ENCODE measurements at places on chromosomes 5 and 9. TPM values are rescaled to one million over a fixed set of nuclear protein-coding genes. Genes with fewer than 3 reads are reported as not detected.

PCDHAC2 gene
- 2.3 TPM for total RNA-seq

PCDHA9 gene
- total RNA-seq = 0.48 TPM

GRCh38 chr5:22780756-22781155, 72.4 kb downstream of the CDH12 start:
- no peak overlapping the region for H3K27ac ChIP-seq
- H3K36me3 ChIP-seq = no peaks in the 10 kb centered on the region
- no peaks in the 10 kb centered on the region for H3K4me1 ChIP-seq
- H3K4me3 ChIP-seq = no peak overlapping the region
- no peak for DNase-seq

DNA sequence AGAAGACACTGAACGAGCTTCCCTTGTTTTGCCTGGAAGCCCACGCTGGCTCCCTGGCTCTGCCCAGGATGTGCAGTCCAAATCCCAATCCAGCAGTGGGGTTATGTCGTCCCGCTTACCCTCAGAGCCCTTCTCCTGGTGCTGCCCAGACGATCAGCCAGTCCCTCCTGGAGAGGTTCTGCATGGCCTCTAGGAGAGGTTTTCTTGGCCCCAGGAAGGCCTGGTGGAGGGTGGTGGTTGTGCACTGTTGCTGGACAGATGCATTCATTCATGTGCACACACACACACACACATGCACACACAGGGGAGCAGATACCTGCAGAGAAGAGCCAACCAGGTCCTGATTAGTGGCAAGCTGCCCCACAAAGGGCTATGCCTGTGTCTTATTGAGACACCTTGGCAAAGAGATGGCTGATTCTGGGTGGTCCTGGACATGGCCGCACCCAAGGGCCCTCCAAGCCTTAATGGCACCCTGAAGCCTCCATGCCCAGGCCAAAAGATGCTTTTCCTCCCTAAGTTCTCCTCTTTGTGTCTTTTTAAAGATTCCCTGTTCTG, 10.5 kb upstream of the OLFM1 start:
- DNase-seq = peak; percentile 42
- peaks cover 23% of the 10 kb centered on the region for H3K27me3 ChIP-seq
- no peak overlapping the region for H3K27ac ChIP-seq
- no peak overlapping the region for H3K4me3 ChIP-seq
- H3K36me3 ChIP-seq = no peaks in the 10 kb centered on the region
- no peaks in the 10 kb centered on the region for H3K4me1 ChIP-seq

DNA sequence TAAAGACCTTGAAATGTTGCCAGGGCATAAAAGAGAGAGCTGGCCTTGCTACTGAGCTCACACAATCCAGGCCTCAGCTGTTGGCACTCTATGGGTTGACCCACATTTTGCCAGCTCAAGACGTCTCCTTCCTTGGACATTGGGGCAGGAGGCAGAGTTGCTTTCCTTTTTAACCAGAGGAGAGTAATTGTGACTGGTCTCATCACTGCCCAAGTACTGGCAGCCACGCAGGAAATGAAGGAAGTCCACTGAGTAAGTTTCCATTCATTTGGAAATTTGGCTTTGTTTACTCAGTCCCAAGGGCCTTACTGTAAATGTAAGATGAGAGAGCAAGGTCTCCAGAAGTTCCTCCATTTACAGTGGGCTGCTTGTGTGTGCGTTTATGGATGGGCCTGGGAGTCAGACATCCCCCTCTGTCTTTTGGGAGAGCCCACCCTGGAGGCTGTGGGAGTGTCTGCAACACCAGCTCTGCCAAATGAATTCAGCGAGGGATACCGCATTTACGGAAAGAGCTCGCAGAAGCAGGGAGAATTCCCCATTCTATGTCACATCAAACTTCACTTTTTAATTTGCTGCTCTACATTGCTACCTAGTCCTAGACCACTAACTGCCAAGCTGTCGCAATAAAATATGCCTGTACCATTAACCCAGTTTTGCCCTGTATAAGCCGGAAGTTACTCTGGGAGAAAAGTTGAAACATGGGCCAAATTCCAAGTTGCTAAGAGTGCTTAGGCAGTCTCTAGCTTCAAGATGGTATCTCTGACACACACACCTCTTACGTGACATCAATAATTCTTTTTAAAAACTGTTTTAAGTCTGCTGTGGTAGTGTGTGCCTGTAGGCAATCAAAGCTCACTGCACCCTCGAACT, 24.5 kb upstream of the PDZD2 start:
- H3K27ac ChIP-seq = no peak overlapping the region
- H3K4me3 ChIP-seq = no peak overlapping the region
- no peaks in the 10 kb centered on the region for H3K36me3 ChIP-seq
- peak; percentile 54 for DNase-seq
- no peaks in the 10 kb centered on the region for H3K27me3 ChIP-seq

DNA sequence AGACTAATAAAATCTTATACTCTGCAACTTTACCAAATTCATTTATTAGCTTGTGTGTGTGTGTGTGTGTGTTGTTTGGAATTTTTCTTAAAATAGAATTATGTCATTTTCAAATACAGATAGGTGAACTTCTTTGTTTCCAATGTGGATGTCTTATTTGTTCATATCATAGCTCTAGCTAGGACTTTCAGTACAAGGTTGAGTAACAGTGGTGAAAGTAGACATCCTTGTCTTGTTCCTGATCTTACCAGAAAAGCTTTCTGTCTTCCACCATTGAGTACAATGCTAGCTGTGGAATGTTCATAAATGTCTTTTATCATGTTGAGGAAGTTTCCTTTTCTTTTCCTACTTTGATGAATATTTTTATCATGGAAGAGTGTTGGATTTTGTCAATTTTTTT, 74.8 kb downstream of the CCDC192 start:
- no peaks in the 10 kb centered on the region for H3K27me3 ChIP-seq
- DNase-seq = no peak
- no peak overlapping the region for H3K4me3 ChIP-seq
- H3K27ac ChIP-seq = no peak overlapping the region
- no peaks in the 10 kb centered on the region for H3K4me1 ChIP-seq
- no peaks in the 10 kb centered on the region for H3K36me3 ChIP-seq

DNA sequence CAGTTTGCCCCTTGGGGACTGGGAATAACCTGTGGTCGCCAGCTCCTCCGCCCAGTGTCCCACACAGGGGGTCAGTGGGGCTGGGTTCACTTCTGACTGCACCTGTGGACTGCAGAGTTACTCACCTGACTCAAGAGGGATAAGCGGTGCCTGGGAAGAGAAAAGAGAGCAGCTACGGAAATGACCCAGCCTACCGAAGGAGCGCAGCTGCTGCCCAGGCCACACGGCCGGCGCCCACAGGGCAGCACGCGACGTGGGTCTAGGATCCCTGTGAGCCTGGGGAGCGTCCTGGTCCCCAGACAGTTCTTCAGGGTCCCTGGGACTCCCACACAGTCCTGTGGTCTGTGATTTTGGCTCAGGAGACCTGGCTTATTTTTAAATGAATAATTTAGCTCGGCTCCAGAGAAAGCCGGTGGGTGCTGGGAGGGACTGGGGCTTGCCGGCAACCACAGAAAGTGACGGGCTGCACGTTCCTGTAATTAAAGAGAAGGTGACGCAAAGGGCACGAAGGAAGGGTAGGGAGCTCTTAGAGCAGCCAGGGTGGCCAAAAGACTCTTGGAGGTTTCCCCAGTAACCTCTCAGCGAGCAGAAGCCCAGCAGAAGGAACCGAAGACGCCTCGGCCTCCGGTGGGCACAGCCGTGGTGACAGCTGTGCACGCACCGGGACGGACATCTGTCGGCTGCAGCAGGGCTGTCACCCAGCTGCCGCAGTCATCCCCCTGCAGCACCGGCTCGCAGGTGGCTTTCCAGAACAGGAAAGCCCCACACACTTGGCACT, 97.5 kb upstream of the FCN2 start:
- no peaks in the 10 kb centered on the region for H3K36me3 ChIP-seq
- H3K27me3 ChIP-seq = no peaks in the 10 kb centered on the region
- H3K27ac ChIP-seq = no peak overlapping the region

Data from endodermal cell (in vitro differentiated cells).